ENCODE measurements at places on chromosomes 6 and 20.

GRCh38 chr6:13992417-13993055 lies 67.8 kb downstream of the RNF182 start:
- DNase-seq: no peak

DNA sequence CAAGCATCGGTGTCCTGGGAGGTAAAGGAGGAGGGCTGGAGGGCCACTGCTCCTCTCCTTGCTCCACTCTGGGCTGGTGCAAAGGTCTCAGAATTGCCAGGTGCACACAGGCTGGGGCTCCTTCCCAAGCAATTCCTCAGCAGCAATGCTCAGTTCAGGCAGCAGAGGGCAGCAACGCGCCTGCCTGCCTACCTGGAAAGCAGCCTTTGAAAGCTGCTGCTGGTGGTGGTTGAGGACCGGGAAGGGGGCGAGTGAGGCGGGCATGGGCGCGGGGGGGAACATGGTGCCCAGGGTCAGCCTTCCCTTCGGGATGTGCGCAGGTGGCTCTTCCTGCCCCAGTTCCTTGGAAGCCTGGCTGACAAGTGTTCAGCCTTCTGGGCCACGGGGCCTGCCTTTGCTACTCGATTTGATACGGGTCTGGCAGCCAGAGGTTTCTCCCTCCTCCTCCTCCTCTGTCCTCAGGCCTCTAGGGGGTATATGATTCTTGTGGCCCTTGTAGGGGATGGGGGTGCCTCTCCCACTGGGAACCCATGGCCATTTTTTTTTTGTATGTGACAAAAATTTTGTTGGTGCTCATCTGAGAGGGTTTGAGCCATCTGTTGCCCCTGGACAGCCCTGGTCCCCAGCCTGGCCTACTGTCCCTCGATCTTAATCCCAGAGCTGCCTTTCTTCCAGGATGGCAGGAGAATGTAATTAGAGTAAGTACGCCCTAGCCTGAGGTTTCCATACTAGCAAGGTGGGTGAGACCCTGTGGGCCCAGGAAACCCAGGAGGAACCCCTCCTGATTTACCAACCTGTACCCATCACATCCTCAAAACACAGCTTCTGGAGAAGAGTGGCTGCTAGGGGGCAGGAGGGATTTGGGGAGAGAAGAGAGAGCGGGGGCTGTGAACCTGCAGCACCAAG lies 20.1 kb downstream of the MRPS18A start:
- DNase-seq: peak; percentile 57

DNA sequence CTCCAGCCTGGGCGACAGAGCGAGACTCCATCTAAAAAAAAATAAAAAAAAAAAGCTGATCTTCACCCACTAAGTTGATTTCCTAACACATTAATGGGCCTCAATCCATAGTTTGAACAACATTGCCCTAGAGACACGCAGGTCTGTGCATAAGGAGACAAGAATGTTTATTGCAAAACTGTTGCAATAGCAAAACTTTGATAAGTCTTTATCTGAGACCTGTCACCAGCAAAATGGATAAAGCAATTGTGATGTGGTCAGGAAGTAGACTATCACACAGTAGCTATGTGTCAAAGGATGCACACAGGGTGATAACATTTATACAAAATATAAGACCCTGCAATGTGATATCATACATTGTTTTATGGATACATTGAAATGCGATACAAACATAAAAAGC lies 4.2 kb upstream of the ITPR3 start:
- DNase-seq: no peak

- DNase-seq: no peak
Observed at GRCh38 chr6:139588734-139589593, 214.5 kb upstream of the CITED2 start.

DNA sequence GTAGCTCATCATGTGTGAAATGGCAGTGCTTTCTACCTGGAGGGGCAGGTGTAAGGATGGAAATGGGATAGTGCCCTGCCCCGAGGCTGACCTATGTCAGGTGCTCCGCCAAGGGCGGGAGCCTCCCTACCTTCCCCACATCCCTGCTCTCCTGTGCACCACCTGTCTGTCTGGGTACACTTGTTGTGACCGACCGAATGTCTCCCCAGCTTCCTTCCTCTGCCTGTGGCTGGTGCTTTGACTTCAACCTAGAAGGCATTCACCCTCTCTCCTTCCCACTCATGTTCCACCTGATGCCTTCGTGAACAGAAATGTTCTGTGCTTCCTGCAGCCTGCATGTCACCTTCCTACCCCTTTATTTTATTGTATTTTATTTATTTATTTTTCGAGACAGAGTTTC lies 114.8 kb downstream of the SCML4 start:
- DNase-seq: no peak

DNA sequence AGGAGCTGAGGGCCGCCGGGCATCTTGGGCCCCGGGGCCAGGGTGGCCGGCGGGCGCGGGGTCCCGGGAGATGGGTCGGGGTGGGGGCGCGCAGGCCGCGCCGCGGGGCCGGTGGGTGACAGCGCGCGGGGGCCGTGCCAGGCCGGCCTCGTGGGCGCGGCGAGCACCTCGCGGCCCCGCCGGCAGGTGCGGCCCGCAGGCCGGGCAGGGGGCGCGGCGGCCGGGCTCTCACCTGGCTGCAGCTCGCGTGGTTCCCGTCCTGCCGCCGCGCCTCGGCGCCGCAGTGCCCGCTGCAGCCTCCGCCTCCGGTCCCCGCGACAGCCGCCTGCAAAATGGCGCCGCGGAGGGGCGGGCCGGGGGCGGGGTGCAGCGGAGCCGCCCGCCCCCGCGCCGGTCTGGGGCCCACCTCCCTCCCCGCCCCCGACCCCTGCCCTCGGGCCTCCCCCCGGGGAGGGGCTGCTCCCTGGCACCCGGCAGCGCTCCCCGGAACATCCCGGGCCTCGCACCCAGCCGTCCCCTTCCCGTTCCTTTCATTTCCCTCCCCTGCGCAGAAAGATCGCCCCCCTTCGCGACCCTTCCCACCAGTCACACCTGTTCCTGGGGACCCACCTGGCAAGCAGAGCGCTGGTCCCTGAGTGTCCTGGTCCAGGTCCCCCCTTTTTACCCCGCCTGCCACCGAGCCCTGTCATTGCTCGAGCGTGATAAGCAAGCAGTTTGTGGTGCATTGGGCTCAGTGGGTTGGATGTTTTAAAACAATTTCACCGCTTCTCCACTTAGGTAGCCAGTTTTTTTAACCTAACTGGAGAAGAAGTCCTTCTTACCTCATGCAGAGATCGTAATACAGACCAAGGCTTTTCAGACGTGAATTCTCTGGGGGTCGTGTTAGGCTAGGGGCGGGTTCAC lies at the start of gene SLC23A2:
SLC23A2 (minus strand) TSS at position 337 of the 903 bp plus-strand sequence. CDS start 68,948 bp downstream, outside the sequence.
- peak; percentile 44 for DNase-seq

DNA sequence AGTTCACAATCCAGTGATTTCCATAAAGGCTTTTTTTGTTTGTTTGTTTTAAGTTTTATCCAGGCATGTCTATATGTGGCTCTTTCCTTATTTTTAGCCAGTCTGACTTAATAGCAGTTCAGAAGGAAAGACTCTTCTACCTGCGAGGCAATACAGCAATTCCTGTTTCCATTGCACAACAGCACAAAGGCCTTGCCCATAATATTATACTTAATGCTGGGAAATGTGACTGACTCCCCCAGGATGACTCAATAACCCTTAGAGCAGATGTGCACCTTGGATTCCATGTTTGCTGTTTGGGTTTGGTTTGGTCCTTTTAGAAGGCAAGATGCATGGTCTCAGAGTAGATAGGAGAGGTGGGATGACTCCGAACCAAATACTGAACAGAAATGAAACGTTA lies 184.1 kb downstream of the MTFR2 start:
- DNase-seq: no peak

GRCh38 chr20:52242237-52243230 lies 51.0 kb upstream of the ZFP64 start:
- DNase-seq: no peak

GRCh38 chr6:89045576-89045975 lies 35.0 kb upstream of the PNRC1 start:
- DNase-seq: no peak

DNA sequence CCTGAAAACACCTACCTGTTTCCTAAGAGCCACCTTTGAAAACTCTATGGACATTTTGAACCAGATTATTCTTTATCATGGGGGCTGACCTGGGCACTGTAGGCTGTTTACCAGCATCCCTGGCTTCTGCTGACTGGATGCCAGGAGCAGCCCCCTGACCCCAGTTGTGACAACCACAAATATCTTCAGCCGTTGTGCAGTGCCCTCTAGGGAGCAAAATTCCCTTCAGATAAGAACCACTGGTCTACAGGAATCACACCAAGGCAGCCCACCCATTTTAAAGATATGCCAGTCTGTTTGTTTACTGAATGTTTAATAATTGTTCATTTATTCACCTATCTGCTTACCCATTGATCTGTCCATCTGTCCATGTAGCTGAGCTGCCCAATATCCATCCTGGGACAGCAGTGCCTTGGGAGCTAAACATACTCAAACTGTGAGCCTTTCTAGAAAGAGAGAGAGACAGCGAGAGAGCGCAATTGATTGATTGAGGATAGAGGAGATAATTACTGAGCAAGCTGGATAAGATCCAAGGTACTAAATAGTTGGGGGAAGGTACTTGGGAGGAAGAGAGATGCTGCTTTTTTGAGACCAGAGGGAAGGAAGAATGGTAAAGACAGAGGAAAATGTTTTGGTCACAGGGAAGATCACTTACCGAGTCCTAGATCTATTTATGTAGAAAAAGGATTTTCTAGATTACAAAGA lies 276.8 kb downstream of the NRN1 start:
- no peak for DNase-seq

- DNase-seq: no peak
Observed at GRCh38 chr6:130167655-130168054, 55.1 kb downstream of the SAMD3 start.

DNA sequence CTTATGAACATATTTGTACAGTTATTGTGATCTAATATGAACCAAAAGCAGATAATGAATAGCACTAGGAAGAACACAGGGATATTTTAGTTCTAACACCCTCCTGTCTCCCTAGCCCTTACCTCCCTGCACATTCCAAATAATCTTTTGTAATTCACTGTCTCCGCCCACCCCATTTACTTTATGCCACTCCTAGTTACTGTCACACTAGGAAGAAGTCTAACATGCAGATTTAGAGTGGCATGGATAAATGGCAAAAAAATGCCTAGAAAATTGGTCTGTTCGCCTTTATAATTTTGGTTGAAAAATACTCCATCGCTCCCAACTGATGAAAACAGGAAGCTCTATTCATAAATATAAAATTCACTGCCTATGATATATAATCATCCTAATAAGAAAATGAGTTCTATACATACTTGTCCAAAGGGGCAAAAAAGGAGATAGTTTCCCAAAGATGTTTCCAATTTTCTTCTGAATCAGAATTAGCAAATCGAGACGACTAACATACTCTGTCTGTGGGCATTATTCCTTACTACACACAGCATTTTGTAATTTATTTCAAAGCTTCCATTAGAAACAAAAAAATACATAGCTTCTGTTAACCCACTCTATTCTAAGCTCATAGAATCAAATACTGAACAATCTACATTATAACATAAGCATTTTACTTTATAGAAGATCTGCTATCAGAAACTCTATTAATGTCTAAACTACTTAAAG lies 1.3 kb upstream of the RUNX2 start:
- DNase-seq: no peak

DNA sequence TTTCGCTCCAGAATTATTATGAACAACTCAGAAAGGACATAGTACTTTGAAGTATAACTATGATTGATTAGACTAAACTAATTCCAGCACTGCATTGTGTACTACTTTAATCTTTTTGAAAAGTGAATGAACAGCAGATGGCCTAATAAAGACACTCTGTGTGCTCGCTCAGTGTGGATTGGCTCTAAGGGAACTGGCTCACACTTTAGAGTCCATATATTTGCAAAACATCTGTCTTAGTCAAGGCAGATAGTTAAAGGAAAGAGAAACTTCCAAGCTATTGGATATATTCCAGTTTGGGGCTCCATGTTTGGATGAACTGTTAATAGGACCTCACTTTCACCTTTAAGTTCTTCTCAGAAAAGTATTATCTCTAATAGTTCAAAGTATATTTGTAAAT lies 218.9 kb downstream of the EYA4 start:
- no peak for DNase-seq

GRCh38 chr20:38094373-38094891 lies 60.9 kb downstream of the RPRD1B start:
- DNase-seq: peak; percentile 11

- DNase-seq: no peak
Observed at GRCh38 chr6:154414021-154414813, 57.6 kb upstream of the IPCEF1 start.

DNA sequence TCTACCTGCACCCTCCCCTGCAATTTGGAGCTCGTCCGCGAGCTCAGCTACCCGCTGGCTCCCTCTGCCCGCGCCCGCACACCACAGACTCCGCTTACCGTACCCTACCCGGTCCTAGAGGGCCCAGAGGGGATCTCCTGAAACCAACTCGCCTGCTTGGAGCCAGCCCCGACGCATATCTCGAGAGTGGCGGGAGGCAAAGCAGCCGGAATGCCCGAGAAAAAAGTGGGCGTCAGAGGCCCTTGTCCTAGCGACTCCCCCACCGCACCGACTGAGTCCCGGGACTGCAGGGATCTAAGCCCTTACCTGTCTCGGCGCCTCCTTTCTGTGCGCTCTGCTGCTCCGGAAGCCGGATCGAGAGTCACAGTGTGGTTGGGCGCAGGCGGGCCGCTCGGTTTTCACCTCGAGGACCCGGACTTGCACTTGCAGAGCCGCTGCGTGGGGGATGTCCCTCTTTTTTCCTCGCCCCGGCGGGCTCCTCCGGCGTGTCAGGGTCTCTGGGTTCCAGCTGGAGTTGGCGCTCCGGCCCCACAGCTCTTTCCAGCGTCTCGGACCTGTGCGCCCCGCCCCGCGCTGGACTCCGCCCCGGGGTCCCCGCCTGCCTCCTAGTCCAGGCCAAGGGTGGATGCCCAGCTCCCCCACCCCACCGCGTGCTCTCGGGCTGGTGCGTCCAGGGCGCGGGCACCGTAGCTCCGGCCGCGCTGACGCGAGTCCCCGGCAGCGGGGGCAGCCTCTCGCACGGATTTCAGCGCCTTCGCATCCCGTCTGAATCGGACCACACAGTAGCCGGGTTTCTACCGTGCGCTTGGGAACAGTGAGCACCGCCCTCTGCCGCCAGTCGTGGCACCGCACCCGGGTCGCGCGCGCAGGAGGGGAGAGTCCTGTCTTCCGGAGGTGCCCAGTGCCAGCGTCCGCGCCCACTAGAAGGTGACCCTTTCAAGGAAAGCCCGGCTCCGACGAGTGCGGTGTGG lies at the start of gene PROKR2:
PROKR2 (minus strand) TSS at position 767 of the 971 bp plus-strand sequence. CDS start 2,585 bp downstream, outside the sequence.
- no peak for DNase-seq

- no peak for DNase-seq
Observed at GRCh38 chr6:27148404-27148795, 99.1 kb upstream of the PRSS16 start.

DNA sequence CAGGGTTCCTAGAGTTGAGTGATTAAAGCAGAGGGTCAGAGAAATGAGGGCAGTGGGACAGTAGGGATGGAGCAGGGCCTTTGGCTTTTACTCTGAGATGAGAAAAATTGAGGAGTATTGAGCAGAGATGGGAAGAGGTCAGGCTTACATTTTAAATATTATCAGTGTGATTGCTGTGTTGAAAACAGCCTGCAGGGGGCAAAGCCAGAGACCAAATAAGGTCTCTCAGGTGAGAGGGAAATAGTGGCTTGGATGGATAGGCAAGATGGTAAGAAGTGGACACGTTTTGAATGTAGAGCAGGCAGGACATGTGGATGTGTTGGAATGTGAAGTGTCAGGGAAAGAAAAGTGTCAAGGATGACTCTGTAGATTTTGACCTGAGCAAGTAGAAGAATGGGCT lies 105.0 kb upstream of the MAP3K7 start:
- DNase-seq: no peak

GRCh38 chr20:45798935-45799642 lies 7.3 kb downstream of the DNTTIP1 start:
- peak; percentile 32 for DNase-seq

GRCh38 chr6:166806217-166806838 lies 150.0 kb downstream of the RNASET2 start:
- DNase-seq: no peak
